ENCODE measurements at places on chromosomes 6 and 20. TPM values are rescaled to one million over a fixed set of nuclear protein-coding genes. Genes with fewer than 3 reads are reported as not detected.

UNC5CL gene
- polyA plus RNA-seq: 0.58 TPM

TMEM244 gene
- not detected for polyA plus RNA-seq

KCNS1 gene
- not detected for polyA plus RNA-seq

REM1 gene
- not detected for polyA plus RNA-seq

NOTCH4 gene
- 10.0 TPM for polyA plus RNA-seq

- DNase-seq: no peak
Measured at GRCh38 chr20:24766826-24767622, 182.0 kb upstream of the CST7 start.

GRCh38 chr6:55773620-55774216, 101.7 kb downstream of the BMP5 start:
- no peak for DNase-seq

GRCh38 chr20:14717134-14717999, 380.0 kb upstream of the FLRT3 start:
- DNase-seq: no peak

- no peak for DNase-seq
Measured at GRCh38 chr6:18676548-18676947, 289.4 kb downstream of the RNF144B start.

DNA sequence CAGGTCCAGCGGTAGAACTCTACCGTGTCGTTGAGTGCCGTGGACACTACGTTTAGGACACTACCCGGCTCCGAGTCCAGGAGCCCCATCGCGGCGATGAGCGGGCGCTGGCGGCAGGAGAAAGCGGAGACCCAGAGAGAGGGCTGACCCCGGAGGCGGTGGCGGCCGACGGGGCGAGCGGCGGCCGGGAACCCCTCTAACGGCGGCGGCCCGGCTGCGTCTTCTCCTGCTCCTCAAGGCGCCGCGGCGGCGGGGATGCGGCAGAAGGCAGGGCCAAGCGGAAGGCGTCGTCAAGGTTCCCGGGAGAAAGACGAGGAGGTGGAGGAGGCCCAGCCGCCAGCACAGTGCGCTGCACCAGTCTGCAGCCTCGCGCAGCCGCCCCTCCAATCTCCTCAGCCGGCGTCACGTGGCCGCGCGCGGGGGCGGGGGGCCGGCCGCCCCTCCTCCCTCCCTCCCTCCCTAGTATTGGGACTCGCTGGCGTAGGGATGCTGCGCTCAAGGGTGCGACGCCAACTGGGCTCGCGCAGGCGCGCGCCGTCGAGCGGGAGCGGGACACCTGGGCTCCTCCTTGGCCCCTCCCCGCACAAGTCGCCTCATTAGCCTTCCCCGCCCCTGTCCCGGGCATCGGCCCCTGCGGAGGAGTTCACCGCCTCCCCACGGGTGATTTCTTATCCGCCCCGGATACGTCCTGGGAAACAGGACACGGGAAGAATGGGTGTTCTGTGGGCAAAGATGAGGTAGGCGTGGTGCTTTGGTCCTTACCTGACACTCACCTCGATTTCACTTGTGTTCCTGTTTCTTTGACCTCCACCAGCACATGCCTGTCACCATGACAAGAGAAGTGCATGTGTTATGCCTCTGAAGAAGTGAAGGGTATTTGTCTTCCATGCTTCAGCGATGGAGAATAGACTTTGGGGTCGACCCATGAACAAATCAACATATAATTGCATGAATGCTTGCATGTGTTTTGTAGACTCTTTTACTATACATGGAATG, at the start of gene ELOVL4:
TSS of gene ELOVL4 (minus strand) at position 363 of the 996 bp plus-strand sequence. CDS start at position 89, 274 bp downstream.
- no peak for DNase-seq

DNA sequence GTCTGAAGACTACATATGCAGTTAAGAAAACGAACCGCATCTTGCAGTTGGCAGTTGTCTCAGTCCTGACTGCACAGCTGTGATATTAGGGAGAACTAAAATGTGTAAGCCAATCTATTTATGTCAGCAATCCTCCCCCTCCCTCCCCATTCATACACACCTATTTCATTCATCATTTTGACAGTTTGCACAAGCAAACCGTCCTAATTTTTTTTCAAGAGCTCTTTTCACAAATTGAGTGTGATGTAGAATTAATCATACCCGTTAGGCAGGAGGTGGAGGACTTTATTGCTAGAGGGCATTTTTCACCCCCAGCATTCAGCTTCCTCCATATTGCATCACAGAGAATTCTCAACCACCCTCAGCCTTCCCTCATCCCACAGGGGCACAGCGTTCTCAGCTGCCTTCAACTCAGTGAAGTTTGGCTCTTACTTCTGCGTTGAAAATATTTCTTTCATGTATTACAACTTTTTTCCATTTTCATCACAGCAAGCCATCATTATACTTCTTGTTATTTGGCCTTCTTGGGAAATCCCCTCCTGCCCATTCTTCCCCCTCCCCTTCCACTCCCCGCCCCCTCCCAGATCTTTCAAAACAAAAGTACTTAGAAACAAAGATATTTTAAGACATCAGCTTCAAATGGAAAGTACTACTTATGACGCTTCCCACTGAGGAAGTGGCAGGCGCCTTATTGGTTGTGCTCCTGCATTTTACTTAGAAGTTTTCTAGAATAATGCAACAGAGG, 37.5 kb downstream of the NOX3 start:
- DNase-seq: peak; percentile 62

- DNase-seq: no peak
Measured at GRCh38 chr6:98560418-98560817, 274.0 kb upstream of the POU3F2 start.

DNA sequence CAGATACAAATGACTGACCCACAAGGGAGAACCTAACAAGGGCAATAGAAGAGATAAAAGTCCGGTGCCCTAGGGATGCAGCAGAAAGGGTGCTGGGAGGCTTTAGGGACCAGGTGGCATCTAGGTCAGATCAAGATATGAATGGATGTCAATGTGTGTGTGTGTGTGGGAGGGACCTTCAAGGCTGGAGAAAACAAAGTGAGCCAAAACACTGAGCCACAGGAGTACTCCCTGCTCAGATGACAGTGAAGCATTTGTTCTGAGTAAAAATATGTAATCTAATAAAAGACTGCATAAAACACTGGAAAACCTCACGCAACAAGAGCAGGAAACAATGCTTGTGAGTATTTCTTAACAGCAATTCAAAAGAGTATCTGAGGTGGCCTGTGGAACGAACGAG, 28.2 kb downstream of the ZNF337 start:
- no peak for DNase-seq

- DNase-seq: no peak
Measured at GRCh38 chr6:125598422-125598821, 151.0 kb upstream of the HEY2 start.

GRCh38 chr20:10369723-10370090, 64.3 kb downstream of the MKKS start:
- no peak for DNase-seq

DNA sequence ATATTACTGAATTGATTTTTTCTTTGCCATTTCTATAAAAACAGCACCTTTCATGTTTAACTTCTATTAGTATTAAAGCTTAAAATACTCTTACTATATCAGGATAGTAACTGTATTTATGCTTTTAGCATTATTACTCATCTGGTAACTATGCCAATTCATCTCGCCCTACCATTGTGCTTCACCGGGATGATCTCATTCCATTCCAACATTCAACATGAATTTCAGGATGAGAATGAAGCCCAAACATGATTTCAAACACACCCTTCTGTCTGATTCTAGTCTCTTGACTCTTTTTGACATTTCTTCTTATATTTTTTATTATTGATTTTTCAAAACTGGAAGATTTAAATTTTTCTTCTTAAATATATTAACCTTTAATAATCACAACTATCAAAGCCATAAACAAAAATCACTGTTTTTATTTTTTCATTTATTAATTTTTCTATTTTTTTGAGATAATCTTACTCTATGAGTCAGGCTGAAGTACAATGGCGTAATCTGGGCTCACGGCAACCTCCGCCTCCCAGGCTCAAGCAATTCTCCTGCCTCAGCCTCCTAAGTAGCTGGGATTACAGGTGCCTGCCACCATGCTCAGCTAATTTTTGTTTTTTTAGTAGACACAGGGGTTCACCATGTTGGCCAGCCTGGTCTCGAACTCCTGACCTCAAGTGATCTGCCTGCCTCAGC, 46.7 kb downstream of the GJA1 start:
- DNase-seq: no peak

GRCh38 chr6:10749734-10750133, 2.1 kb downstream of the TMEM14B start:
- DNase-seq: no peak

GRCh38 chr20:33790566-33790965, 20.6 kb upstream of the CHMP4B start:
- DNase-seq: no peak

DNA sequence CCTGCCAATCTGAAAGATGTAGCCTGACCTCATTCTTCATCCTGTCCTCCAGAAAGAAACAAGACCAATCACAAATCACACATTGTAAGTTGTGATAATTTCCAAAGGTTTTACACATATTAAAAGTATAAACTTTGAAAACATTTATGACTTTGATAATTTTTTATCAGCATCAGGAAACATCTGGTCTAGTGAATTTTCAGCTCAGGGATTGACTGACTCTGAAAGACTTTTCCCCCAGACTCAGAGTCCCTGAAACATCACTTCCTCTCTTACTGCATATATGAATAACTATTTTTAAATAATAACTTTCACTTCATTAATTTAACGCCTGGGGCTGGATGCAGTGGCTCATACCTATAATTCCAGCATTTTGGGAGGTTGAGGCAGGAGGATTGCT, 48.5 kb upstream of the SSTR4 start:
- DNase-seq: no peak
